Uterus (tissue), 4 donors: ENCODE measurements at places on chromosomes 6 and 20. TPM values are rescaled to one million over a fixed set of nuclear protein-coding genes. Genes with fewer than 3 reads are reported as not detected.

MLIP gene
- total RNA-seq, result not detected

CCDC170 gene
- total RNA-seq, result 2.6 TPM

DNA sequence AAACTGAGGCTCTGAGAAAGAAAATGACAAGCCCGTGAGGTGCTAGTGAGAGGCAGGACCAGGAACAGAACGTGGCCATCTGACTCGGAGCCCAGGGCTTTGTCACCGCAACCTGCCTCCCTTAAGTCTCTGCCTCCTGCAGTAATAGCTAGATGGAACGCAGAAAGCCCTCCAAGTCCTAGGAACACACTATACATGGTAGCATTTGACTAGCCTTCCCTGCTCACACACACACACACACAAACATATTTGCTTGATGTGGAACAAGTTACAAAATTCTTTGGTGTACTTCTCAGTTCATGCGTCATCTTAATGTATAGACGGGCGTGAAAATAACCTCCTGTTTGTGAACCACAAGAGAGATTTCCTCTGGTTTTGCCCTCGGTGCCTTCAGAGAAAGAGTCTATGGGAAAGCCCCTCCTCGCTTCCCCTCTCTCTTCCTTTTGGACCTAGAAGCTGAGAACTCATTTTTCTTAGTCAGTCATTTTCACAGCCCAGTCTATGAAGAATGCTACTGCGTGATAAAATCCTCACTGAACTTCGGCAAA is 38.8 kb downstream of the C6orf52 start:
- no peak for DNase-seq

GNRH2 gene
- 2.3 TPM for total RNA-seq

TRAPPC3L gene
- not detected for total RNA-seq

- no peak for DNase-seq
Observed at GRCh38 chr6:35181308-35181932, 32.3 kb upstream of the SCUBE3 start.

SNX9 gene
- total RNA-seq, result 60.8 TPM

GRCh38 chr6:159981071-159981402 is 12.2 kb downstream of the IGF2R start:
- DNase-seq, result no peak

GRCh38 chr6:158002249-158002950 is 20.7 kb downstream of the SYNJ2 start:
- DNase-seq, result no peak

PHACTR1 gene
- 6.6 TPM for total RNA-seq

DNA sequence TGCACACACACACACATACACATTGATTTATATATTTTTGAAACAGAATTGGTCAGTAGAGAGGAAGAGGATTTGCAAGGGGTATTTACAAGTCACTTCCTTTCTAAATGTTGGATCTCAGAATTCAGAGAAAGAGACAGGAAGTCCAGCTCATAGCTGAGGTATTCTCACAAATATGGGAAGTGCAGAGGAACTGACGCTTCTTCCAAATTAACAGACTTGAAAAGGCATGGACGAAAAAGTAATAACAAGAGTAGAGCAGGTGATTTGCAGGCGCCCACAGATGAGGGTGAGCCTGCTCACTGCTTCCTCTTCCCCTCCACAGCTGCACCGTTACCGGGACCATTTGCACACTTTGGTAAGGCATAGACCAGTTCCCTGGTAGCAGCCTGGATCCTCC is 246.4 kb downstream of the PHACTR1 start:
- DNase-seq, result no peak

SIM1 gene
- not detected for total RNA-seq

DNA sequence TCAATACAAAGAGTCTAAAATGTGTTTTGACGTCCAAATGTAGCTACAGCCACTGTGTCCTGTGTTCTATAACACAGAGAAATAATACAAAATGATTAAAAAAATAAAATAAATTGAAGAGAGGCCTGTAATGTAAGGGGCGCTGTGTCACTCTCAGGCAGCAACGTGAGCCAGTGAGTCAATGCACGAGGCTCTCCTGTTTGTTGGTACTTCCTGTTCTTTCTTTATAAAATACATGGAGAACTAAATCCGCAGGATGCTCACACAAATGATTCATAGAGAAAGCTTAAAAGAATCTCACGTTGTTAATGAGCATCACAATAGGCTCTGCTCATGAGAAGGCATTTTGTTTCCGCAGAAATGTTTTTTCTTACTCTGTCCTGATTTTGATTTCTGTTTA is 635.0 kb upstream of the AGPAT4 start:
- no peak for DNase-seq

DNA sequence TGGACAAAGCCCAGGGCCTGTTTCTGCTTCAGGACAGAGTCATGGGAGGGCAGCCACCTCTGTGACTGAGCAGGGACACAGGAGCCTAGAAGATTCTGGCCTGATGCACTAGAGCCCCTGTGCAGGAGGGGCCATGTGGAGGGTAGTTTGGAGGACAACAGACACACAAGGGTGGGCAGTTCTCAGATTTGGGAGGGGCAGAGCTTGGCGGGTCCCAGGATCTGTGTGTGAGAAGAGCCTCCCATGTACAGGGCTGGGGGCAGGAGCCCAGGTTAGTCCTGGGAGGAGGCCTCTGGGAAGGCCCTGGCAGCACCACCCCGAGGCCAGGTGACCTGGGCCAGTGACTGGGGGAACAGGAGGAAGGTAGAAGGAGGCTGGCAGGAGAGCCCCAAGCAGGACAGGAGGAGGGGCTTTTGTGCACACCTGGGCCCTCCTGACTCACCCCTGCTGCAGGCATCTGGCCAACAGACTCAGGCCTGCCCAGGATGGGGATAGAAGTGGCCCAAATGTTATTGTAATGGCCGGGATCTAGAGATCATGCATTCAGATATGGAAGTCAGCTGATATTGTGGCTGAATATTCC is 1.4 kb upstream of the ULBP3 start:
- no peak for DNase-seq

- DNase-seq, result no peak
Observed at GRCh38 chr20:59518881-59519706, 85.2 kb upstream of the PHACTR3 start.

DNA sequence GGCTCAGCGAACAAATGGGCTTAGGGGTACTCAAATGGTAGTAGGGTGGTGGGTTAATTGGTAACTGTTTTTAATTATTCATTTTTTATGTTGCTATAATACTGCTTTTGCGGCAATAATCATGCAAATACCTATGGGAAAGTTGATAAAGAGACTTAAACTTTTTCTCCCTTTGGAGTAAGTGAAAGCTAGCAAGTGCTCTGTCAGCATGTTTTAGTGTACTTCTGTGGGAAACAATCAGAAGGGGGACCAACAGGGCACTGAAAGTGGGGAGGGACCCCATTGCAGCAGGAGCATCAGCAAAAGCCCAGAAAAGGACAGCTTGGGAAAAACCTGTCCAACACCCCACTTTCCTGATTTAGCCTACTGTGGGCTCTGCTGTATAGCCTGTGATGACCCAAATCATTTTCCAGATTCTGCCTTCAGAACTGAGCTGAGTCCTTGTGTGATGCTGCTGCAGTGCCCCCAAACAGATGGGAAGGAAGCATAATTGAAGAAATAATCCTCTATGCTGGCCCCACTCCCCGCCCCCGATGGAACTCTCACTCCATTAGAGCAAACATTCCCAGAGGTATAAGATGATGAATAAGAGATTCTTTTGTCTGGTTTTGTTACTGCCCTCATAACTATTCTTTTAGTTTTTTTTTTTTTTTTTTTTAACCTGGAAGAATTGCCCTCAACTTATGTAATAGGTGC is 322.8 kb downstream of the CD83 start:
- no peak for DNase-seq

GRCh38 chr6:121917263-121917829 is 481.9 kb downstream of the GJA1 start:
- no peak for DNase-seq

- DNase-seq, result no peak
Observed at GRCh38 chr6:3471711-3472110, 14.9 kb upstream of the SLC22A23 start.

ZNF165 gene
- 1.2 TPM for total RNA-seq

GRCh38 chr20:12702312-12702711 is 306.5 kb upstream of the SPTLC3 start:
- DNase-seq, result no peak

CAGE1 gene
- not detected for total RNA-seq

LIN28B gene
- not detected for total RNA-seq

- no peak for DNase-seq
Observed at GRCh38 chr6:33632558-33633039, 11.5 kb downstream of the ITPR3 start.

KCNK5 gene
- 1.0 TPM for total RNA-seq

DNA sequence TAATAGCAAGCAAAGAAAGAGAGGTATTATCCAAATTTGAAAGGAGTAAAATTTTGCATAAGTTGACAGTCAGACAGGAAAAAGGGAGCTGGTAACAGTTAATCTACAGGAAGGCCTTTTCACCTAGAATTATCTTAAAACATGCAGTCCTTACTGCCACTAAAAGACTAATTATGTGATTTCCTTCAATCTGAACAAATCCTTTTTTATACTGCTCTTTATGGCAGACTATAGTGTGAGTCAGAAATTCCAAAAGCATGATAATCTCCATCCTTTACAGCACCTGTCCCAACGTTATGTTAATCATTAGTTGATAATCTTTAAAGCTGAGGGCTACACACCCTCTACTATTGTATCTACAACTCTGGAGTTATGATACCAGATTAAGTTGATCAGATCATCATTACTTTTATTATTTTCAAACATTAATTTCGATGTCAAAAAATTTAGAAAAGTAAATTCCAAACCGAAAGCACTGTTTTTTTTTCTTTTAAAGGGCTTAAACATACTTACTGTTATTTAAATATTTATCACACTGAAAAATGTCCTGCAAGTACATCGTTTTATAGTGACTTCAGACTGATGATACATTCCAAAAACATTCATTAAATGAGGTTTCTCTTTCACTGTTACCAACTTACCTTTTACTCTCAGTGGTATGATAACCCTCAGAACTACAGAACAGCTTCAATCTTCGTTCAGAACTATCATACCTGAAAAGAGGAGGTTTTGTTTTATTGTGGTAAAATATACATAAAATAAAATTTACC is 33.2 kb upstream of the AKAP7 start:
- no peak for DNase-seq

- no peak for DNase-seq
Observed at GRCh38 chr6:44122801-44123200, 4.5 kb downstream of the MRPL14 start.

- DNase-seq, result no peak
Observed at GRCh38 chr6:96542702-96543101, 20.2 kb upstream of the FHL5 start.

DNA sequence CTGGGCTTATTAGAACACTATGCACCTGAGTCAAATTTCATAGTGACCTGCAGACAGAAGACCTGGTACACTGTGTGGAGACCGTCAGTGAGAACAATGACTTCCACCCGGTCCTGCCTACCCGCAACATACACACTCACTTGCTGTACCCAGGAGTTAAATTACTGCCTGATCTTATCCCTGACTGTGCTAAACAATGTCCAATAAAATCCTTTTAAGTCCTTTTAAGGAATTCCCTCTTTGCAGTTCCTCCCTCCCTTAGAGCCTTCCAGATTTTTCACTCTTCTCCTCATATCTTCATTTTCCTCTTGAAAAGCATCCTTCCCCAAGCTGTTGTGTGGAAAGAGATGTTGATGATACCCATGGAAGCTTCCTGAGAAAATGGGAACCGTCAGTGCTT is 3.4 kb upstream of the KCNG1 start:
- no peak for DNase-seq

DNA sequence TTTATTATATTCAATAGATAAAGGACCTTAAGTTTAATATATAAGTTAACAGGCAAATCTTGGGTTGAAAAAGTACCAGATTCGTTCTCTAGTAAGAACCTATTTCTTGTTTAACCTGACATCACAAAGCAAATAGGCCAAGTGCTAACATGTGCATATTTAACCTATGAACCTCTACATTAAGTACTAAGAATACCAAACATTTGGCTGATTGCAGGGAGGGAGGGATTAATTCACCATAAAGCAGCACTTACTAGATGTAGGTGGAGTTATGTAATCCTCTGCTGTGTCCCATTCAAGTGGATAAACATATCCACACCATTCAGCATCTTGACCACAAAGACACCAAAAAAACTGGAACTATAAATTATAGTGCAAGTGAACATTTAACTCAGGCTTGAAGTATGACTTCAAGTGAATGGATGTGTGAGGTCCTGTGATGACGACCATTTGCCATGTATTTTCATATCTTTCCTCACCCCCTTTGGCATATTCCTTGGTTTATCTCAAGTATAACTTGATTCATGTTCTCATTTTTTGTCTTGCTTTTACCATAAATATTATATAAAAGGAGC is 10.2 kb downstream of the STX11 start:
- no peak for DNase-seq

DNA sequence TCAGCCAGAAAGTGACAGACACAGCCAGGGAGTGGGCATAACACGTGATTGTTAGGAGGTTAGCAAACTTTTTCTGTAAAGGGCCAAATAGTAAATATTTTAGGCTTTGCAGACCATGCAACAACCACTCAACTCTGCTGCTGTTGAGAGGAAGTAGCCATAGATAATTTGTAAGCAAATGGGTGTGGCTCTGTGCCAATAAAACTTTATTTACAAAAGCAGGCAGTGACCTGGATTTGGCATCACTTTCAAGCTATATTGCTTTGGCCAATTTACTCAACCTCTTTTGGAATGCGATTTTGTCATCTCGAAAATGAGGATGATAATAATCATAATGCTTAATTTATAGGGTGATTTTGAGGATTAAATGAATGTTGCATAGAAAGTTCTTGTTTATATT is 152.6 kb downstream of the TSHZ2 start:
- no peak for DNase-seq

- no peak for DNase-seq
Observed at GRCh38 chr6:34484899-34485298, 19.0 kb downstream of the PACSIN1 start.

FAM184A gene
- total RNA-seq, result 9.5 TPM

TBC1D32 gene
- 73.0 TPM for total RNA-seq

- no peak for DNase-seq
Observed at GRCh38 chr6:155510879-155511278, 55.2 kb upstream of the NOX3 start.

SNAI1 gene
- total RNA-seq, result 15.4 TPM

DNA sequence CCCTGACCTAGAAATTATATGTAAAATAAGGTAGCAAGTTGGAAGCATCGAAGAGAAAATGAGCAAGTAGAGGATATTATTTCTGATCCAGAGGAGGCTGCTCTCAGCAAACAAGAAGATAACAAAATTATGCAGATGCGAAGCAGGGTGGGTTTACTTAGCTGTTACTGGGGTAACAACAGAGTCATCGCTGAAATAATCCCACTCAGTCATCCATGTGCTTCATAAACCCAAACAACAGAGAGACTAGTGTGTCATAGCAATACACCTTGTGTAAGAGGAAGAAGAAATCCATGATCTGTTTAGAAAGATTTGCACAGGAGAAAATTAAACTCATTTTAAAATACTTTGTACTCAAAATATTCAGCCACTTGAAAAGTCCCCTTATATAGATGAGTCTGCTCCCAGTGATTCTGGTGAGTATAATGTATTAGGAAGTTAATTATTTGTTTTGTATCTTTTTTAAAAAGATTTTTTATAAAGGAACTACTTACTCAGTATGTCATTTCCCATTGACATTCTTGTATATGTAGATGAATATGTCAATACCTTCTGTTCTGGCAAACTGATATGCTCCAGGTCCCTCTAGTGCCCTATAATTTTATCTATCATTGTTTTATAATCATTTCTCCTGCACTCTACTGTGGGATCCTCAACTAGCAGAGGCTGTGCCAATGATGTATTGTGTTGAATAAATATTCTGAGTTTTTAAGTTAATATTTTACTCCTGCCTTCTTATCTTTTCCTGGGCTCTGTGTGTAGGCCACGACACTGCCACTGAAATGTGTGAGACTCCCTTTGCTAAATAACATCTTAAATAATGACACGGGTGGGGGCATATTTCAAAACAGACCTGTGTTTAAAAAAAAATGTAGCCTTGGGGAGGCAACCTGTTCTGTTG is 8.6 kb upstream of the HIVEP2 start:
- no peak for DNase-seq
